Caco-2 (cell line): ENCODE measurements at places on chromosomes 12 and 14.

GRCh38 chr12:49026678-49027480 lies 8.3 kb upstream of the PRKAG1 start:
- no peak for DNase-seq
- H3K4me3 ChIP-seq, result no peak overlapping the region
- H3K27me3 ChIP-seq, result no peaks in the 10 kb centered on the region

GRCh38 chr12:102951841-102952240 lies 5.6 kb upstream of the ASCL1 start:
- DNase-seq, result no peak
- no peak overlapping the region for H3K27ac ChIP-seq
- H3K36me3 ChIP-seq, result no peaks in the 10 kb centered on the region
- no peaks in the 10 kb centered on the region for H3K4me1 ChIP-seq
- no peaks in the 10 kb centered on the region; the same call in 1 of the 2 replicates for H3K27me3 ChIP-seq

GRCh38 chr12:98644433-98644711 lies 216 bp downstream of the IKBIP start:
- DNase-seq, result no peak
- no peaks in the 10 kb centered on the region for H3K36me3 ChIP-seq
- peak overlapping the region; percentile 95 for H3K4me3 ChIP-seq
- H3K27me3 ChIP-seq, result no peaks in the 10 kb centered on the region
- H3K4me1 ChIP-seq, result peaks cover 4% of the 10 kb centered on the region; the same call in 1 of the 2 replicates

DNA sequence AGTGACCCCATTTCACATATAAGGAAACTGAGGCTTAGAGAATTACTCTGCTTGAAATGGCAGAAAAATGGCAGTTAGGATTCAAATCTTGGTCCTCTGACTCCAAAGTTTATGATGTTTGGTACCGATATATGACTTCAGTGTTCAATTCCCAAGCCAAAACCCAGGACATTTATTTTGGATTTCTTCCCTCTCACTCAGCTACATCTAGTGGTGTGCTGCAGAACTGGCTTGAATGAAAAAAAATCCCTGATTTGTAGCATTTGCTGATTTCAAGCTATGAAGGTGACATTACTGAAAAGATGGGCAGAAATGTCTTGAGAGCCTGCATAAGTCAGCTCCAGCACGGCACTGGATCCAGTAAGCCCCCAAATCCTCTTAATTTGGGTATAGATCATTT lies 106.4 kb downstream of the EFCAB11 start:
- no peak overlapping the region for H3K27ac ChIP-seq
- H3K4me3 ChIP-seq, result no peak overlapping the region
- no peaks in the 10 kb centered on the region for H3K27me3 ChIP-seq
- no peaks in the 10 kb centered on the region for H3K36me3 ChIP-seq
- H3K4me1 ChIP-seq, result peaks cover 28% of the 10 kb centered on the region

- no peaks in the 10 kb centered on the region for H3K27me3 ChIP-seq
- H3K4me3 ChIP-seq, result no peak overlapping the region
- no peak for DNase-seq
- H3K4me1 ChIP-seq, result no peaks in the 10 kb centered on the region
- no peak overlapping the region for H3K27ac ChIP-seq
- no peaks in the 10 kb centered on the region for H3K36me3 ChIP-seq
These were observed 47.7 kb downstream of the CIT start for GRCh38 chr12:119829439-119829838.

- no peak for DNase-seq
- no peaks in the 10 kb centered on the region for H3K4me1 ChIP-seq
- H3K4me3 ChIP-seq, result peak overlapping the region; percentile 19
- no peaks in the 10 kb centered on the region for H3K27me3 ChIP-seq
These were observed 597 bp downstream of the GLT8D2 start for GRCh38 chr12:104049278-104049902.

DNA sequence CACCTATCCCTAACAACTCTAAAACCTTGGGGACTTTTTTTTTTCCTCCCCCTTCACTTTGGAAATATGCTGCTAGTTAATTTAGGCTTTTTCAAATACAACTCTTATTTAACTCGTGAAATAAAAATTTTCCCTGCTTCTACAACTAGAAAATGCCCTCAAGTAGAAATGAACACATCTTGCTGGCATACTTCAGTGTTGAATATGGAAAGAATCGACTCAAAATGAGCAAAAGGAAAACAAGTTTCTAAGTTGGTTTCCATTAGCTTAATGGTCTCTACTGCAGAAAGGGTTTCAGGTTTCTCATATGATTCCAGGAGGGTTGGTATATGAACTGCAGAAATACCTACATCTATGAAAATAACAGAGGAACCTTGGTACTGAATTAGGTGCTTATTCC lies 118.3 kb upstream of the TMTC1 start:
- H3K27me3 ChIP-seq, result no peaks in the 10 kb centered on the region
- H3K27ac ChIP-seq, result no peak overlapping the region
- no peak overlapping the region for H3K4me3 ChIP-seq
- H3K36me3 ChIP-seq, result no peaks in the 10 kb centered on the region
- H3K4me1 ChIP-seq, result no peaks in the 10 kb centered on the region
- no peak for DNase-seq

DNA sequence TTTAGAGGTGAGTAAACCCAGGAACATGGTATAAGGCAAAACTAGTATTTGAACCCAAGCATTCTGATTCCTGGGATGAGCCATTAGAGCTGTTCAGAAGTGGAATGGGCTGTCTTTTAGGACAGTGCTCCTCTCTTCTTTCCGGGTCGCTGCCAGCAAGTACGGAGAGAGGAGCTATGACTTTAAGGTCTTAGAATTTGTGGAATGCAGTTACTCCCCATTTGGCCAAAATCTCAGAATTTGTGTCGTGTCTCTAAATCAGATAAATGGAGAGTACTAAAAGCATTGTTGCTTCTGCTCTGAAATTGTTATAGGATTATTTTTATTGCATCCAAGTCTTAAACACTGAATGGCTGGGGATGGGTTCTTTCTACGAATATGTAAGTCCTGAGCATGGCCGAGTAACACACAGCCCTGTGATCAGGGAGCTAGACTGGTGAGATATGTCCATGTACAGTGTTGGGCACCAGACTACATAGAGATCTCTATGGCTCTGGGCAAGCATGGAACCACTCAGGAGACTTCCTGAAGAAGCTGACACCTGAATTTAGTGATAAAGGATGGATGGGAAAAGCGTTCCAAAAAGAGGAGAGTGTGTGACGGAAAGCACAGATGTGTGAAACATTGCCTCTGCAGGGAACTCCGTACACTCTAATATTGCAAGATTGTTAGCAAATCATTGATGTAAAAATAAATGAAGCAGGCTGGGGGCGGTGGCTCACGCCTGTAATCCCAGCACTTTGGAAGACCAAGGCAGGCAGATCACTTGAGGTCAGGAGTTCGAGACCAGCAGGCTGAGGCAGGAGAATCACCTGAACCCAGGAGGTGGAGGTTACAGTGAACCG lies 184.7 kb downstream of the SRGAP1 start:
- no peak overlapping the region for H3K27ac ChIP-seq
- DNase-seq, result no peak
- H3K4me3 ChIP-seq, result no peak overlapping the region
- H3K36me3 ChIP-seq, result peaks cover 2% of the 10 kb centered on the region

DNA sequence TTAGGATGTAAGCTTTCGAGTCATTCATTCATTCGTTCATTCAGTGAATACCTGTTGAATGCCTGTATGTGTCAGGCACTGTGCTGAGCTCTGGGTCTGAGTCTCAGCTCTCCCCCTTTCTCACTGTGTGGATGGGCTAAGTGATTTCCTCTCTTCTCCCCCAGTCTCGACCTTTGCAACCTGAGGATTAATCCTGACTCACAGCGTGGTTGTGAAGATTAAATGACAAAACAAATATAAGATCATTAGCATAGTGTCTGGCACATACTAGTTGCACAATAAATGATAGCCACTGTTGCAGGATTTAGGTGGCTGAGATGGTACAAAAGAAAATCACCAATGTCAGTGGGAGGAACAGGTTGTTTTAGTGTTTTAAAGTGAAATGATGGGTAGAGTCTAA lies 136.7 kb downstream of the GPR135 start:
- DNase-seq, result no peak
- no peaks in the 10 kb centered on the region for H3K27me3 ChIP-seq
- no peak overlapping the region for H3K4me3 ChIP-seq
- H3K27ac ChIP-seq, result no peak overlapping the region
- peaks cover 5% of the 10 kb centered on the region; the same call in 1 of the 2 replicates for H3K4me1 ChIP-seq

GRCh38 chr12:79420146-79420618 lies 270.6 kb downstream of the PAWR start:
- peaks cover 87% of the 10 kb centered on the region for H3K4me1 ChIP-seq

- H3K36me3 ChIP-seq, result no peaks in the 10 kb centered on the region
- no peak overlapping the region for H3K27ac ChIP-seq
- no peak overlapping the region for H3K4me3 ChIP-seq
- no peak for DNase-seq
- no peaks in the 10 kb centered on the region for H3K27me3 ChIP-seq
- H3K4me1 ChIP-seq, result no peaks in the 10 kb centered on the region
These were observed 14.1 kb upstream of the FAIM2 start for GRCh38 chr12:49917788-49918173.

DNA sequence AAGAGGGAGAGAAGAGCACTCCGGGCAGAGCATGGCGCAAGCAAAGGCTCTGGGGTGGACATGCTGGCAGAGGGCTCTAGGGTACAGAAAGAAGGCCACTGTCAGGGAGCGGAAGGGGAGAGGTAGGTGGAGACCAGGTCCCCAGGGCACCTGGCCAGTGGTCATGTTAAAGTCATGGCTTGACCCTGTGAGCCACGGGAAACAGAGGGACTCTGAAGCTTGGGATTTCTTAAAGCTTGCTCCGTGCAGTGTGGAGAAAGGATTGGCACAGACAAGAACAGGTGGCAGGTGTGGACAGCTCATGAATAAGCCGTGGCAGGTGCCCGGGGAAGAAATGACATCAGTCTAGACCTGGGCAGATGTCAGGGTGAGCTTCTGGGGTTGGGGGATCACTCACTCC lies 413.8 kb downstream of the BCL11B start:
- no peaks in the 10 kb centered on the region for H3K4me1 ChIP-seq
- H3K27ac ChIP-seq, result no peak overlapping the region
- H3K36me3 ChIP-seq, result no peaks in the 10 kb centered on the region
- no peaks in the 10 kb centered on the region for H3K27me3 ChIP-seq
- H3K4me3 ChIP-seq, result no peak overlapping the region

DNA sequence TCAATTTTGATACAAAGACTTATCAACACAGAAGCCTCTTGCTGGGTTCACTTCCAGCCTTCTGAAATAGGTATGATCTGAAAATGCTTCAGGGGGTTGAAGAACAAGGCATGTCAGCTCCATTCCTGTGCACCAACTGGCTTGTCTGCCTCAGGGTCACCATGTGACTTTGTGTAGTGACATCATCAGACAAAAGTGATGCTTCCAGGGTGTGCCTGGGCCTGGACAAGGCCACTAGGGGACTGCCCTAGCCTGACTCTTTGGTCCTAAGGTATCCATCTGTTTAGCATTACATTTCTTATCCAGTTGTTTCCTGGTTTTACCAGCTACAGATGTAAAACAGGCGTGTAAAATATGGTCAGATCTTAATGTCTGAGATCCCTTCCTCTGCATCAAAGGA lies 155.6 kb downstream of the CAND1 start:
- DNase-seq, result peak; percentile 8
- H3K36me3 ChIP-seq, result no peaks in the 10 kb centered on the region
- H3K4me3 ChIP-seq, result no peak overlapping the region
- no peaks in the 10 kb centered on the region for H3K27me3 ChIP-seq
- peaks cover 9% of the 10 kb centered on the region for H3K4me1 ChIP-seq
- H3K27ac ChIP-seq, result no peak overlapping the region
